Cardiac septum (tissue), 1 donor: ENCODE measurements at places on chromosomes 11 and 22. TPM values are rescaled to one million over a fixed set of nuclear protein-coding genes. Genes with fewer than 3 reads are reported as not detected.

GRCh38 chr11:57353852-57354251, 15.7 kb downstream of the P2RX3 start:
- DNase-seq, result no peak

DNA sequence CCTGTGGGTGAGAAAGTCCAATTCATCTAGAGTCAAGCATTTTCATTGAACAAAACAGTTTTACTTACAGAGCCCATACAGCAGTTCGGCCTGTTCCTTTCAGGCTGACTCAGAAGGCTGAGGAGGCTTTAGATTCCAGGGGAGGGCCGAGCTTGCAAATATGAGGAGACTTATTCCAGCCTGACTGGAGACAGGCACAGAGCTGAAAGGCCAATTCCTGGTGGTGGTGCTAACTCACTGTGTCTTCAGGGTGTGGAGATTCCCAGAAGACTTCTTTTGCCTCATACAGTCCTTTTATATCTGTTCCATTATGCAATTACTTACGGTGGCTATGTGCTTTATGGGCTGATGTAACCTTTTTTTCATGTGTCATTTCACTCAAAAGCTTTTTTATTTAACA, at the start of gene OR51E2:
Gene OR51E2, minus strand, starts transcription at position 269 of the 400 bp plus-strand sequence. CDS start 15,142 bp downstream, outside the sequence.
- no peak for DNase-seq

- peak; percentile 61 for DNase-seq
These were observed 83.6 kb upstream of the PPARA start for GRCh38 chr22:46066691-46067090.

DNA sequence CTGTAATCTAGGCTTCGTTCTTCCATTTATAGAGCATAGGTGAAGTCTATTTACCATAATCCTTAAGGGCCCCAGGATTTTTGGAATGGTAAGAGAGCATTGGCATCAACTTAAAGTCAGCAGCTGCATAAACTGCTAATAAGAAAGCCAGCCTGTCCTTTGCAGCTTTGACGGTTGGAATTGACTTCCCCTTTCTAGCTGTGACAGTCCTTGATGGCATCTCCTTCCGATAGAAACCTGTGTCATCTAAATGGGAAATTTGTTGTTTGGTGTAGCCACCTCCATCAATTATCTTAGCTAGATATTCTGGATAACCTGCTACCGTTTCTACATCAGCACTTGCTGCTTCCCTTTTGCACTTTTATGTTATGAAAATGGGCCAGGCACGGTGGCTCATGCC, 58.0 kb upstream of the GLYATL1B start:
- no peak for DNase-seq

GRCh38 chr11:34915136-34916014, 804 bp downstream of the APIP start:
- no peak for DNase-seq

- no peak for DNase-seq
These were observed 5.9 kb downstream of the OR51T1 start for GRCh38 chr11:4887591-4887990.

GRCh38 chr11:59562292-59562691, 51.0 kb downstream of the OR4D9 start:
- no peak for DNase-seq

DNA sequence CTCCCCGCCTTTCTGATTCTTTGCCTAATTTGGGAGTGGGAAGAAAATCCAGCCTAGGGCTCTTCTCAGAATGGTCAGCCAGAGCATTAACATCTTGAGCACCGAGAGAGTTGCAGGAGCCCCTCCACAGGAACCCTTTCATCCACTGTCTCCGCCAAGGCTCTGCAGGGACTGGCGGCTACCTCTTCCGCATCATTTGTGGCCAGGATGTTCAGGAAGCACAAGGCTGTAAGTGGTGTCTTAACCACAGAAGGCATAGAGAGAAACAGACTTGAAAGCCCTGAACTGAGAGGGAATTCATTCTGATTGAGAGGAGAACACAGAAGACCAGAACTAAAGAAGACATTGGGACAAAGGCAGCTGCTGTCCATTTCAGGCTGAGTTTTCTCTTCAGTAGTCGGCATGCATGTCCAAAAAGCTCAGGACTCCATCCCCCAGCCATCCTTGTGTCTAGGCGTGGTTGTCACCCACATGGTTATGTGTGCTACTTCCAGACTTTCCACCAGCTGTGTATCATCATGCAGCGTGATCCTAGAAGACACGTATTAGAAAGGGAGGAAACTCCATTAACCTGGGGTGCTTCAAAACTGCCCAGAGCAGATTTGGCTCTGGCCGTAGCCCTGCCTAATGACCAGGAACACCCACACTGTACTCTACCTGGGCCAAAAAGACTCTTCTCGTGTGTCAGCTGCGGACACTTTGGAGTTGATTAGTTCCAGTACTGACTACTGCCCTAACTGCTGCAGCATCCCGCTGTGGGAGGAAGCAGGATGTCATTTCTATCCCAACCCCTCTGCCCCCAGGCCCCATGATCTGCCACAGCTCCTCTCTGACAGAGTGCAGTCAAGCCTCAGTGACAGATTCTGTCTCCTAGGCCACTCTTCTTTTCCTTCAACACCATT, 725.1 kb downstream of the NTM start:
- no peak for DNase-seq

DNA sequence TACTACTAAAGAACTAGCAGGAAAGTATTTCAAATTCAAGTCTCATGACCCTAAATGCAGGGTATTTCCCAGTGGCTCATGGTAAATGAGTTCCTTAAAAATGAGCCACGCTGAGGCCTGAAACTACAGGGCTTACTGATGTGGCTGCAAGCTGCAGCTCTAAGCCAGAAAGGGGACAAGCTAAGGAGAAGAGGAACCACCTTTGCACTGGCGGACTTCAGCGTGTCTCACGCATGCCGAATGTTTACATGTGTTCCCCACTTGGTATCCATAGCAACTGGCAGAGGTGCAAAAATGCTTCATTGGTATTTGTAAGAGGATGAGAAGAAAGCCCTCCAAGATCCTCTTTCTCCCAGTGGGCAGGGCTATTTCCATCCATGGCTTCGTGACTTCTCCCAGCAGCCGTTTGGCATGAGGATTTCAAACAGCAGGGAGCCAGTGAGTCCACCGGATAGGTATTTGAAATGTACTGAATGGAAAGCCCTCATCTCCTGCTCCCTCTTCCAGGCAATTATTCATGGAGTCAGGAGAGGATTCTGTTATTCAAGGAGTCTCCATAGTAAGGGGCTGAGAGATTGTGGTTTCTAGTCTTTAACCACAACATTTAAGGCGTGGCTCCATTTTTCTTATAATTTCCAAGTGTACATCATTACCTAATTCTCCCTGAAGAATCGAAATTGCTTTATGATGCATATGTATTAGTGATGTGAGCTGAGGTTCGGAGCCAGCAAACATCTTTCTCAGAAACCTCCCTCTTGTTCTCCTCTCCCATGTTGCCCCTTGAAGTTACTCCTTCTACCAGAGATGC, 55.3 kb upstream of the CD44 start:
- peak; percentile 77 for DNase-seq

DNA sequence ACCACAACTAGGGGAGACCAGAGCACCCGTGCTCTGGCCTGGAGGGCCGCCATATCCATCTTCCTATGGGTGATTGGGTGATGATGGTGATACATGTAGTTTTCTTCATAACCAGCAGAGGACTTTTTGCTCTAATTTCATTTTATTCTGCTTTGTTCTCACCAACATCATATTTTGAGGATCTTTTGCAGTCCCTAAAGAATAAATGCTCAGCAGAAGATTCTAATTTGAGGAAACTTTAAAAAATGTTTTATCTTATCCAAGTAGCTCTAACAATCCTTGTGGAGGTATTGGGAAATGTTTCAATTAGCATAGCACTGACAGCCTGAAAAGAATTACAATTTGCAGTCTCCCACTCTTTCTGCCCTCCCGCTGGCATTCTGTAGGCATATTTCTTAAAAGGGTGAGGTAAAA, 544.0 kb downstream of the NTM start:
- DNase-seq, result no peak

- peak; percentile 80 for DNase-seq
These were observed 76.8 kb downstream of the C11orf58 start for GRCh38 chr11:16815047-16815767.

DNA sequence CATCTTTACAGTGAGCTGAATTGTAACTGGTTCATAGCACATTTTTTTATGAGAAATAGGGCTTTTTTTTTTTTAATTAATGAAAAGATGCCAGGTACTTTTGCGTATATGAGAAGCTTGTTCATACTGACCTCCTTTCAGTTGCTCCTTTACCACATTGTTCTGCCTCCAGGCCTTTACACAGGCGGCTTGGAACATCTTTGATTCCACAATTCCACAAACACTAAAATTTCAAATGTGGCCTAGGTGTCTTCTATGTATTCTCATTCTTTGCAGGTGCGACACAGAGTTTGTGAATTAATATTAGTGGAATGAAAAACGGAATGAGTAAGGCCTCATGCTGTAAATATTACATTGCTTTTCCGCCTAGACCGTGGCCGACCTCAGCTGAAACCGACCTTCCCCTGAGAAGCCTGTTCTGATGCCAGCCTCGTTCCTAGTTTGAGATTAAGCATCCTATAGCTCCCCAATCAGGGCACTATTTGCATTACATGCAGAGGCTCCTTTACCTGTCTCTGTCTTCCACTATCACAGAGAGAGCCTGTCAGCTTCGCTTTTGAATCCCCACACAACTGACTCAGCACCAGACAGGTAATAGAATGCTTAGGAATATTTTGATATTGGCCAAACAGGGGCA, 125.8 kb downstream of the LDLRAD3 start:
- DNase-seq, result no peak

DNA sequence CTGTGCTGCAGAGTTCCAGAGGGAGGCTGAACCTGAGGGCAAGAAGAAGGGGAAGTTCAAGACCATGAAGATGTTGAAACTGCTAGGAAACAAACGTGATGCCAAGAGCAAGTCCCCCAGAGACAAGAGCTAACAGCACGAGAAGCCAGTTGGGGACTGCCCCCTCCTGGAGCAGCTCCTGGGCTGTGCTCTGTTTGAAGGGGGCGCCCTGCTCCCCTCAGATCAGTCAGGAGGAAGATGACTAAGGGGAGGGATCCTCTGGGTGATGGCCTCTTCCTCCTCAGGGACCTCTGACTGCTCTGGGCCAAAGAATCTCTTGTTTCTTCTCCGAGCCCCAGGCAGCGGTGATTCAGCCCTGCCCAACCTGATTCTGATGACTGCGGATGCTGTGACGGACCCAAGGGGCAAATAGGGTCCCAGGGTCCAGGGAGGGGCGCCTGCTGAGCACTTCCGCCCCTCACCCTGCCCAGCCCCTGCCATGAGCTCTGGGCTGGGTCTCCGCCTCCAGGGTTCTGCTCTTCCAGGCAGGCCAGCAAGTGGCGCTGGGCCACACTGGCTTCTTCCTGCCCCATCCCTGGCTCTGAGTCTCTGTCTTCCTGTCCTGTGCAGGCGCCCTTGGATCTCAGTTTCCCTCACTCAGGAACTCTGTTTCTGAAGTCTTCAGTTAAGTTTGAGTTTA, 12.6 kb downstream of the C22orf23 start:
- no peak for DNase-seq

GRCh38 chr11:109432105-109432504, 10.1 kb downstream of the C11orf87 start:
- DNase-seq, result no peak

GRCh38 chr11:77065878-77066228, 918 bp upstream of the CAPN5 start:
- DNase-seq, result peak; percentile 75

DNA sequence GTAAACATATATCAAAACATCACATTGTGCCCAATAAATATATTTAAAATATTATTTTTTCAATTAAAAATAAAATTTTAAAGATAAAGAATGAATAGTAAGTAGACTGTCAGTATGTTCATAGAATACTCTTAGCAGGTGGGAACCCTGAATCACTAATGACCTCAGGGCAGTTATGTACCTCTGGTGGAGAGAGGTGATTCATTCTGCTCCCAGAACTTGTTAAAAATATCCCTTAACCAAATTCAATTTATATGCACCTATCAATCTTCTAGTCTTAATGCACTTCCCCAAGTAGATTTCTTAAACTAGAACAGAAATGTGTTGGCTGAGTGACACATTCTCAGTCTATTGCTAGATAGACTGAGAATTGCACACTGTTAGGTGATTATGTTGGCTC, 183.9 kb upstream of the SYN3 start:
- no peak for DNase-seq

DNA sequence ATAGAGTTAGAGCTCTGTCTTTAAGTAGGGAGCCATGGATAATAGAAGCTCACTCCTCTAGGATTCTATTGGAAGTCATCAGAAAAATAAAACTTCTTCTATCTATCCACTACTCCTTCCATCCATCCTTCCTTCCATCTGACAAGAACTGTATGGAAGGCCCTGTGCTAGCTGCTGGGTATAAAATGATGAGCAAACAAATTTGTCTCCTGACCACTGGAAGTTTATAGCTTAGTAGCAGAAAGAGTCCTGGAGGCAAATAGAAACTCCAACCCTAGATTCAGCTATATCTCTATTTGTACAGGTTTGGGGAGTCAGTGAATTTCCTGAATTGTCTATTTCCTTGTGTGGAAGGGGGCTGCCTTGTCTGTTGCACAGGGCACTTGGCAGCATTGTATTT, 136.6 kb downstream of the ME3 start:
- DNase-seq, result no peak

DNA sequence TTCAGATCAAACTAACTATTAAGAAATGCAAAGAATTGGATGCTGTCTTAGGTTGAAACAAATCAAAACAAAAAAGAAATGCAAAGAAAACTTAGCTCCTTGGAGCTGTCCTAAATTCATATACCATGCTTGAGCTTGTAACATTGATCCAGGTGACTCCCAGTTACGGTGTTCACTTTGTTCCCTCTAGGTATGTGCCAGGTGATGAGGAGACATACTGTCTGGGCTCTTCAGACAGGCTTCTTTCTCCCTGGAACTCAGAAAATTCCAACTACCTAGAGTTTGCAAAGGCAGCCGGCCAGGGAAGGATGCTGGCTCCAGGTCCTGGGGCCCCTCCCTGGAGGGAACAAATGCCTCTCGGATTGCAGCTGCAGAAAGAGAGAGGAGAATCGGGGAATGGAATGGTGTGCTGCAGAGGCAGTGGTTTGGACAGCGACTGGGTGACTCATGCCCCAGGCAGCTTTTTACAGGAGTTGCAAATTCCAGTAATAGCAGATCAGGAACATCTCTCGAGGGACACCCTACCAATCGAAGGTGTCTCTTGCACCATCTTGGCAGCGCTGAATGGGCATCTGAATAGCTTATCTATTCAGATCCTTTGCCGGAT, 12.3 kb upstream of the ASPHD2 start:
- DNase-seq, result no peak

DNA sequence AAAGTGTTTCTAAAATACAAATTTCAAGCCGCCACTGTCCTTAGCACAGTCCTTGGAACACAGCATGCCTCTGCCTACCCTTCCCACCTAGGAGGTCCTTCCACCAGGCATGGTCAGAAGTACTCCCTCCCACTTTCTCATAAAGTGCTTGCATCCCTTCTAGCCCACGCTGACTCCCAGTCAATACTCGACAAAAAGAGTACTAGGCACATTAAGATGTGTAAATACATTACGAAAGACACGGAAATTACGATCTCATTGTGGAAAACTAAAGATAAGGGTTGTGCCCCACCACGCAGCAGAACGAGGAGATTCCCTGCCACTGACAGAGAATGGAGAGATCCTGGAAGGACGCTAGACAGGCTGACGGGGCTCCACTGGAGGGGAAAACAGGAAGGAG, 13.5 kb downstream of the CHKA start:
- DNase-seq, result no peak

Gene GDPD4
- total RNA-seq, result not detected

Gene TEX12
- total RNA-seq, result 0.32 TPM

Gene PTGDR2
- 0.89 TPM for total RNA-seq

Gene MRGPRX3
- total RNA-seq, result not detected

Gene RFPL2
- total RNA-seq, result not detected

Gene FUT4
- 2.4 TPM for total RNA-seq

Gene OR5AR1
- total RNA-seq, result not detected

Gene ZNF202
- 6.2 TPM for total RNA-seq

Gene CWC15
- total RNA-seq, result 57.8 TPM

Gene MOB2
- 48.5 TPM for total RNA-seq

Gene LARGE2
- not detected for total RNA-seq
